Mammary epithelial cell (primary cell): ENCODE measurements at places on chromosomes 7 and 10. TPM values are rescaled to one million over a fixed set of nuclear protein-coding genes. Genes with fewer than 3 reads are reported as not detected.

DNA sequence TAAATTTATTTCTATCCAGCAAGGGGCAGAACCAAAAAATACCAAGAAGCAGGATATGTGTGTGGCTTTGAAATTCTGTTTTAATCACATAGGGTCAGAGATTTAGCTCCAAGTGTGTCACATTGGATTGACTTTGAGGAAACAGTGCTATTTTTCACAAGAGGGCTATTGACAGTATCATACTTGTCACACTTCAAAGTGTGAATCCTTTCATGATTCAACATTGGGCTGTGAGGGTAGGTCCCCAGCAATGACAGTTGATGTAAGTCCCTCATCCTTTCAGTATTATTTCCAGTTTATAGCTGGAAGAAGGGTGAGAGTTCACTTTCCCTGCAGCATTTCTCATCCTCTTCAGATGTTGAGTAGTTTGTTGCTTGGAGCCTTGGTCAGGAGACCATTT lies 7.4 kb downstream of the CCNY start:
- no peak for DNase-seq

GRCh38 chr10:79582096-79582495 lies 21.9 kb upstream of the SFTPA2 start:
- no peak for DNase-seq

GRCh38 chr10:51892965-51893658 lies 193.7 kb upstream of the CSTF2T start:
- DNase-seq, result peak; percentile 32

- no peak for DNase-seq
These were observed 369.2 kb upstream of the MGMT start for GRCh38 chr10:129097776-129098330.

- no peak for DNase-seq
These were observed 146.3 kb downstream of the TCF7L2 start for GRCh38 chr10:113096128-113096996.

DNA sequence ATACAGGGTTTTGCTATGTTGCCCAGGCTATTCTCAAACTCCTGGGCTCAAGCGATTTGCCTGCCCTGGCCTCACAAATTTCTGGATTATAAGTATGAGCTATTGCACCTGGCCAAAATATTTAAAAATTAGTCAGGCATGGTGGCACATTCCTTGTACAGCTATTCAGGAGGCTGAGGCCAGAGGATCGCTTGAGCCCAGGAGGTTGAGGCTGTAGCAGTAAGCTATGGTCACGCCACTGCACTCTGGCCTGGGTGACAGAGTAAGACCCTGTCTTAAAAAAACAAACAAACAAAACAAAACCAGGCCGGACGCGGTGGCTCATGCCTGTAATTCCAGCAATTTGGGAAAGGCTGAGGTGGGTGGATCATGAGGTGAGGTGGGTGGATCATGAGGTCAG lies 14.5 kb upstream of the SIRT1 start:
- no peak for DNase-seq

DNA sequence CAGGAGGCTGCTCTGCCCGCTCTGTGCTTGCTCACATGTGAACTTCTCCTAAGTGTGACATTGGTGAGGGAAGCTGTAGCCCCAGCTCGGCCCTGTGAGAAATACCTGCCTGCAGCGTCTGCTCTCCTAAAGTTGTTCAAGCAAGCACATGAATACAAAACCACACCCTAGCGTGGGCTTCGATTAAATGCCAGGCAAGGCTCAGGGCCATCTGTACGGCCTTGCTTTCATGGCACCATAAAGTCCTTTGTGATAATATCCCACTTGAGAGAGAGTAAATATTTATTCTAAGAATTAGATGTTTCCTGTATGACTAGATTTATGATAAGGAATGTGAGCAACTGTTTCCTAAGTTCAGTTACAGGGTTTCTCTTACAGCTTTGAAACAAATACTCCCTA lies 262.8 kb upstream of the KLF14 start:
- peak; percentile 85 for DNase-seq

- no peak for DNase-seq
These were observed 4.0 kb upstream of the GCK start for GRCh38 chr7:44193011-44193802.

- no peak for DNase-seq
These were observed 745.0 kb downstream of the GRID1 start for GRCh38 chr10:85621562-85621961.

PMS2 gene
- total RNA-seq, result 19.8 and 20.7 TPM in 2 replicates

FAM13C gene
- total RNA-seq, result 0.80 and 2.1 TPM in 2 replicates

ASAH2 gene
- total RNA-seq, result 2.2 and 5.9 TPM in 2 replicates

EN2 gene
- total RNA-seq, result 0.17 TPM

CALML5 gene
- not detected for total RNA-seq

CYP17A1 gene
- total RNA-seq, result not detected

LRIT1 gene
- total RNA-seq, result not detected in 2 replicates

CPVL gene
- total RNA-seq, result not detected

GPR37 gene
- total RNA-seq, result 1.2 TPM
